Thoracic aorta (tissue), 2 donors: ENCODE measurements at places on chromosomes 3 and 15.
A peak's percentile ranks its signal among the peaks of the same experiment; 100 is the strongest.

DNA sequence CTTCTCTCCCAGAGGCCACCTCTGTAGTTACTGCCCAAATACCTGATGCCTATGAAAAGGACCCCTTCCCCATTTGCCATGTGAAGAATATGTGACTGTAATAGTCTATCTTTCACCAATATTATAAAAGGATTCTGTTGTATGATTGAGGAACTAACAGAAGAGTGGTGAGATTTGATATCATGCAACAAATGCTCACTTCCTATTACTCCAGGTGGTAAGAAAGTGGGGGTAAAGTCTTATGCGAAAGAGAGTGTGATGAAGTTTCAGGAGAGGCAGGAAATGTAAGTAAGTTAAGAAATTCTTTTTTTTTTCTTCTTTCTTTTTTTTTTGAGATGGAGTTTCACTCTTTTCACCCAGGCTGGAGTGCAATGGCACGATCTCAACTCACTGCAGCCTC lies 24.4 kb upstream of the RAP2B start:
- no peak for DNase-seq

- DNase-seq, result no peak
Observed at GRCh38 chr3:196634224-196634623, 5.3 kb upstream of the NRROS start.

DNA sequence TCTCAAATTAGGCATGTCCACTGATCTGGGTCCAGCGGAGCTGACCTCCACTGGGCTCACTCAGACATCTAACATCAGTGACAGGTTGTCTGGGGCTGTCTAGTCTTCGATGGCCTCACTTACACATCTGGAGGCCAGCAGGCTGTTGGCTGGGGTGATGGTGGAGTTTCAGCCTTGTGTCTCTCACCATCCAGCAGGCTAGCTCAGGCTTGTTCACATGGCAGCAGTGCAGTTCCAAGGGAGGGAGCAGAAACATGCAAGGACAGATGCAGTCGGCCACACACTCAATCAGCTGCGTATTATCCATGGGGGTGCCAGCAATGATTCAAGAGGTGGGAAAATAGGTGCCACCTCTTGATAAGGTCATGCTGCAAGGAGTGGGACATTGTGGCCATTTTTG lies 292.5 kb downstream of the SHQ1 start:
- no peak for DNase-seq

DNA sequence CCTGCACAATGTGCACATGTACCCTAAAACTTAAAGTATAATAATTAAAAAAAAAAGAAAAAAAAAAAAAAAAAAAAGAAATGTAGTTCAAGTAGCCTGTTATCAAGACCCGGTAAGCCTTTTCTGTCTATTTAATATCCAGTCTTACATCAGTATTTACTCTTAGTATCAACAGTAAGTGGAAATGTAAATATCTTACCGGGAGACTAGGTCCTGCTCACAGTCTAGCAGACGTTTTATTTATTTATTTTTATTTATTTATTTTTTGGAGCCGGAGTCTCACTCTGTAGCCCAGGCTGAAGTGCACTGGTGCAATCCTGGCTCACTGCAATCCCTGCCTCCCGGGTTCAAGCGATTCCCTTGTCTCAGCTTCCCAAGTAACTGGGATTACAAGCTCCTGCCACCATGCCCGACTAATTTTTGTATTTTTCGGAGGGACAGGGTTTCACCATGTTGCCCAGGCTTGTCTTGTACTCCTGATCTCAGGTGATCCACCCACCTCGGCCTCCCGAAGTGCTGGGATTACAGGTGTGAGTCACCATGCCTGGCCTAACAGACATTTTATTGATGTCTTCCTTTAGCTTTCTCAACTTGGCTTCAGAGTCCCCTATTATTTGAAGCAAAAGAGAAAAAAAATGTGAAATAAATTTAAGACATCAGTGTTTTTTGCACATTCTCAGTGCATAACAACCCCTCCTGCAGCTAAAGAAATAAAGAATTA lies 19.9 kb downstream of the C2CD4B start:
- no peak for DNase-seq

- no peak for DNase-seq
Observed at GRCh38 chr3:115588201-115589115, 34.9 kb upstream of the GAP43 start.

GRCh38 chr3:147615035-147615434 lies 205.9 kb downstream of the ZIC1 start:
- no peak for DNase-seq

- DNase-seq, result no peak
Observed at GRCh38 chr3:58994746-58995330, 55.0 kb downstream of the CFAP20DC start.

- DNase-seq, result no peak
Observed at GRCh38 chr15:80404761-80405553, 775 bp downstream of the ARNT2 start.

- DNase-seq, result no peak
Observed at GRCh38 chr3:9497821-9498565, 55.6 kb downstream of the LHFPL4 start.

- no peak for DNase-seq
Observed at GRCh38 chr3:13500133-13500885, 20.2 kb downstream of the HDAC11 start.

DNA sequence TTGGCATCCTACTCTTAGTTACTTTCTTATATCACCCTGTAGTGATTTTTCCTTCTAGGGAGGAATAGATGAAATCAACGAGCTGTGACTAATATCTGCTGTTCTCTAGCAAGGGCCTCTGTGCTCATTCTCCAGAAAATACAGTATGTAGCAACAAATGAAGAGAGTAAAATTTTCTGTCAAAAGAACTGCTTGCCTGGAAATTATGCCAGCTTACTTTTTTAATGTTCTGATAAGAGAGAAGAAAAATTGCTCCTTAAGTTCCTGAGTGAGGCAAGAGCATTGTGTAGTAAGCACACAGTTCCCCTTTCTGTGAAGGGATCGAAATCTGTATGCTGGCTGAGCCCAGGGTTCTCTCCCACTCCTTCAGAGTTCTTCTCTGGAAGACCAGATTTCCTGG lies 51.4 kb upstream of the GK5 start:
- no peak for DNase-seq

DNA sequence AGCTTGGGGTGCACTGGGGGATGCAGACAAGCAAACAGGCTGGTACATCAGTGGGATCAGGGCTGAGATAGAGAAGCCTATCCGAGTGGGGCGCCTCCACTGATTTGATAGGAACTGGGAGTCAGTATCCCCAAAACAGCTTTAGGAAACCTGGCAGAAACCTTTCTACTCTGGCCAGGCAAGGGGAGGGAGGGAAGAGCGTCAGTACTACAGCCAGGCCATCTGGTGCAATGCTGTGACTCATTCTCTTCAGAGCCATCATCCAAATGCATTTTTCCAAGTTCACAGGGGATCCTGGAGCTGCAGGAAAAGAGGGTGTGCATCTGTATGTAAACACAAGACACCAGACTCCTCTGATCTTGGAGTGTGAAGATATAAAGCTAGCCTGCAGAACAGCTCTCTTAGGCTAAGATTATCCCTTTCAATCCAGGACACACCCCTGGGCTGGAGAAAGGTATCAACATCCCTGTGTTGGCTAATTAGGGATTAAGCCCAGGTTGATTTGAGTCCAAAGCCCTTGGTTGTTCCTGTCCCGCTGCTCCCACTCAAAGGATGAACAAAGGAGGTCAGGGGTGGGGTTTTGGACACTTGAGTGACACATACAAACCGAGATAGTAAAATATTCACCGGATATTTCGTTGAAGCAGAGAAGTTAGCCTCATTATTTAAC lies 9.3 kb downstream of the GALNT15 start:
- no peak for DNase-seq

DNA sequence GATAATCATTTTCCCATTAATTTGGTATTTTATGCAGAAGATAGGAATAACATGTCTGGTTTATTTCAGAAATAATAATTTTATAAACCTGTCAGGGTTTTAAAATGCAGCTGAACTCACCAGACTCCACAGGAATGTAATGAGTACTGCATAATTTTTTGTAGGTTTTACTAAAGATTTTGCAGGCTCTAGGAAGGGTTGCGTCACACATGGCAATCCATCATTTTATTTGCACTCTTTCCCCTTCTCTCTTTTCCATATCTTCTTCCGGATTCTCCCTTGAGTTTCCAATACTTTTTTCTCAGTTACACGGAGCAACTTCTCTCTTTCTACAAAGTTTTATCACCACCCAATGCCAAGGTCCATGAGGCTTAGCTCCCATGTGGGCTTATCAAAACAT lies 234.7 kb downstream of the NFKBIZ start:
- no peak for DNase-seq

GRCh38 chr3:196192036-196192523 lies 19.1 kb downstream of the ZDHHC19 start:
- DNase-seq, result no peak

DNA sequence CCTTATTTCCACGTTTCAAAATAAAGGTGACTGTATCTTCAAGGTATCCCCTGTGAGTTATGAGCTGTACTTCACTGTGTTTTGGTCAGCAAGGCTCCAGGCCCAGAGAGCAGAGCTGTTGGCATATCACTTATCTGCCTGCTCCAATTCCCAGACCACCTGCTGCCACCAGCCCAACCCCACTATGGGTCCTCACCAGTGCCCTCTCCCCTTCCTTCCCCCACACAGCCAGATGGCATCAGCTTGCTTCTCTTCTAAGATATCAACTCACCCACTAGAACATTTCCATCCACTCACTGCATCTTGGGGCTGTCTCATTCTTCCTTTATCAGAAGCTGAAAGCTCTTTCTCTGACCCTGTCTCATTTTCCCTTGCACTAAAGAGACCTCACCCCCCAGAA lies 136.9 kb upstream of the EIF1B start:
- no peak for DNase-seq

- no peak for DNase-seq
Observed at GRCh38 chr3:57746156-57747010, 9.7 kb upstream of the SLMAP start.

GRCh38 chr15:37370941-37371340 lies 270.6 kb upstream of the MEIS2 start:
- no peak for DNase-seq

GRCh38 chr3:154120961-154121700 lies at the start of gene ARHGEF26:
Gene ARHGEF26, plus strand, starts transcription at chr3:154121390. Its CDS starts 603 bp downstream, at chr3:154121993.
- DNase-seq, result peak; percentile 64

DNA sequence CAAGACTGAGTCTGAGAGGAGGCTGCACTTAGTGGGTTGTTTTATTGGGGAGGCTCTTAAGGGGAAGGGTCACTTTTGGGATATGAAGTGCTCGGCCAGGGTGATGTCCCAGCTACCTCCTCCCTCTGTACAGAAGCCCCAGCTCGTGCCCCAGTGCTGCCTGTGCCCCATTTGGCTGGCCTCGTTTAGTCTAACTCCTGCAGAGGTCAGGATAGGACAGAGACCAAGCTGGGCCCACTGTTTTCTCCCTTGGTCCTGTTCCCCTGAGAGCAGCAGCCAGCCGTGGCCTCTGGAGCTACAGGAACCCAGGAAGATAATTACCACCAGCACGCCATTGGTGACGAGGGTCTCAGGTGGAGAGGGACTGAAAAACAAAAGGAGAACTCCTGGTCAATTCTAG lies 18.5 kb downstream of the PLA2G4E start:
- no peak for DNase-seq

GRCh38 chr15:29270169-29270955 lies 740 bp upstream of the NSMCE3 start:
- no peak for DNase-seq
